ENCODE measurements at places on chromosomes 3 and 15. TPM values are rescaled to one million over a fixed set of nuclear protein-coding genes. Genes with fewer than 3 reads are reported as not detected.

Gene MORC1
- total RNA-seq = not detected

Gene CD80
- 0.26 TPM for total RNA-seq

Gene CILP
- total RNA-seq = 119 TPM

Gene CPA3
- total RNA-seq = 49.9 TPM

Gene STIMATE
- 10.4 TPM for total RNA-seq

Gene MFN1
- 48.6 TPM for total RNA-seq

Gene GOLGA8M
- 0.71 TPM for total RNA-seq

Gene KLF13
- total RNA-seq = 57.3 TPM

Gene HRG
- total RNA-seq = not detected

Gene CGNL1
- 9.9 TPM for total RNA-seq

Gene WDR49
- total RNA-seq = 9.9 TPM

Gene SCN5A
- 1.3 TPM for total RNA-seq

Gene CFAP20DC
- 0.17 TPM for total RNA-seq

Gene ANKDD1A
- total RNA-seq = 10.0 TPM

Gene SLC9A9
- total RNA-seq = 14.5 TPM

Gene SI
- total RNA-seq = not detected
